Activated CD8-positive, alpha-beta memory T cell treated with anti-CD3 and anti-CD28 coated beads, Interleukin-2, amount 10 ng/mL, durations not matched to agents 7 days and 5 days (primary cell): ENCODE measurements at places on chromosomes 11 and 22. TPM values are rescaled to one million over a fixed set of nuclear protein-coding genes. Genes with fewer than 3 reads are reported as not detected.

GRCh38 chr11:995044-995751, 41.3 kb downstream of the MUC6 start:
- no peak for DNase-seq

DNA sequence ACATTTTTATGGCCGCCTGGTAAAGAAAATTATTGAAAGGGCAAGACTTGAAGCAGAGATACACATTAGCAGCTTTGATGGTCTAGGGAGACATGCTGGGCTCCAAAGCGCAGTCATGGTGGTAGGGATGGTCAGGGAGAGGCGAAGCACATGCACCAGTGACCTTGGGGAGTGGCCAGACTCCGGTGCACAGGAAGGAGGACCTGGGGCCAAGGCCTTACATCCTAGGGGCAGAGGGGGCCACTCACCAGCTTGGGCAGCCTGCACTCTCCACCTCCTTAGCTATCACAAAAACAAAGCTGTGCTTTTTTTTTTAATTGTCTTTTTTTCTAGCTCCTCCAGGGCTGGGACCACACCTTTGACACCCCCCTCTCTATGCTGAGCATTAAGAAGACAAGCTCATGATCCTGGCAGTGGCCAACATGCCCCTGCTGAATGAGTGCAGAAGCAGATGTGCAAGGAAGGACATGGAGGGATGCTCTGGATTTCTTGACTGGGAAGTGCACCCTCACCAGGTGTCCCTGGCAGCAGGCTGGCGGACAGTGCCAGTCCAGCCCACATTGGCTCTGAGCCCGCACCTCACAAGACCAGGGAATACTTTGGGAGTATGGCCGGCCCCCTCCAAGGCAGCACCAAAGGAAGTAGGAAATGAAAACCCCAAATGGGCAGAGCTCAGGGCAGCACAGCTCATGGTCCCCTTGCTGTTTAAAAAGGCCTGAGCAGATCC, 619.9 kb downstream of the TBC1D22A start:
- DNase-seq: no peak

DNA sequence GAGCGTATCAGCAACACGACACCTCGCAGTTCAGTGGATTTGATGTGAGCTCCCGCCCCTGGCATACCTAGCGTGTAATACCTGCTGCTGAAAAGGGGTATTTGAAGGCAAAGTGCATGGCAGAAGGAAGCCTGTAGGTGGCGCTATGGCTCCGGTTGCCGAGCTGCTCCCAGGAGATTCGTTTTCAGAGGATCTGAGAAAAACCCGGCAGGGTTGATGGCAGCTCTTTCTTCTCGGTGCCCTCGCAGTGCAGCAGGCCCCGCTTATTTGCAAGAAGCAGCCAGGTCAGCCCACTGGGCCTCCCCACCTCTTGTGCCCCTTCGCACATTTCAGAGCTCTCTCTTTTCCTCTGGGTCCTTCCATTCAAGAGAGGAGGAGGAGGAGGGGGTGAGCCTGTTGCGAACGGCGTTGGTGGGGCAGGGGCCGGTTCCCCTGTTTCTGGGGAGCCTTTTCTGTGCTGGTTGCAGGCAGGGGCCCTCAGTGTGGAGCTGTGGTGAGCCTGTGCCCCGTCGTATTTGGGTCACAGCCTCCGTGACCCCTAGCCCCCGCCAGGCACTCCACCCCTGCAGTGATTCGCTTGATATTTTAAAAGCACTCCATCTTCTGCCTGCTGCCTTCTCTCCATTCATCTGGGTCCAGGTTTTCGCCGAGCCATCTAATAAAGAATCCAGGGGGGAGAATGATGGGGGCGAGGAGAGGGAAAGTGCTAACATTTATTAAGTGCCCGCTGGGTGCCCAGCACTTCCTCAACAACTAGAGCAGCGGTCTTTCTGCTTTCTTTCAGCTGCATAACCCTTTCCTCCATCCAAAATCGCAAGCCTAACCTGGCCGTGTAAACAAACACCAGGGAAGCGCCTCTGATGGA, 85.3 kb upstream of the SYT13 start:
- peak; percentile 68 for DNase-seq

DNA sequence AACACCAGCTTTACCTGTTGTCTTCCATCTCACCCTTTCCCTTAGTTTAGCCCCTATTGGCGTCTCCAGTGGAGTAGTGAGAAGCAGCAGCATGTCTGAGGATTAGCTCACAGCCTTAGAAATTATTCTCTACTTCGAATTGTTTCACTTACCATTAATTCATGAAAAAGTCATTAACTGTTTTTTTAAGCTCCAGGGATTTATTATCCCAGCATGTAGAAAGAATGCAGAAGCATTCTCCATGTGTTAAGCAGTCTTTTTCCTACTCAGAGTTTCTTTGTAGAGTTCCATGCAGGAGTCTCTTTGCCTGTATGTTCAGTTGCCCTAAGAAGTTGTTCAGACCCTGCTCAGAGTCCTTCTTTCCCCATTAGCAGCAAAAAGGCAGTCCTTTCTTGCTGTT, 137.9 kb upstream of the RASSF10 start:
- no peak for DNase-seq

DNA sequence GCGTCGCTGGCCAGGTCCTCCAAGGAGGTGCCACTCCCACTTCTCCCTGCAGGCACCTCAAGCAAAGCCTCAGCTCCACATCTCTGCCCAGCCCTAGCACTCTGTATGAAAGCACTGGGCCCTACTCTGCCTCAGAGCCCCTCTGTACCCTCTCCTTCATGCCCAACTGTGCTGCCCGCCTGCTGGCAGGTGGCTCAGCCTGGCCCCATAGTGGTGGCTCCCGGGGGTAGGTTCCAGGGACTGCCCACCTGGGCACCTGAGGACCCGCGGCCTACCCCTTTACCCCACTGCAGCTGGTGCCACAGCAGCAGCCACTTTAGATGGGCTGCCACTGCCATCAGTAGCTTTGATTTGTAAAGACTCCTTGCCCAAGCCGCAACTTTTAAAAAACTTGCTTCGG, 1672.8 kb downstream of the LRRC4C start:
- DNase-seq: no peak

DNA sequence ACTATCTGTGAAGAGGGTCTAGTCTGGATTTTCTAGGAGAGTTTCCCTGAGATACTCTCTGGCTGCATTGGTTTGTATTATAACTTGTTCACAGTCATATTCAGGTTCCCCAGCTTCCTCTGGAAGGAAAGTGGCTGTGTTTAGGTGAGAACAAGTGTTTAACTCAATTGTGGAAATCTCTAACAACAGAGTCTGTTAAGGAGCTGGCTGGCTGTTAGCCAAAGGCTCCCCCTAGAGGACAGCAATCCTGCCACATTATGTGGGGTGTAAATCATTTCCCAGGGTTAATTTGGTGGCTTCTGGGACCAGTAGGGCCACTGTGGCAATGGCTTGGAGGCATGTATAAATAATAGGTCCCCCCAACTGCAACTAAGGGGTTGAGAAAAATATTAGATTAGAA, 18.4 kb downstream of the MS4A6E start:
- no peak for DNase-seq

GVQW3 gene
- total RNA-seq: 3.5 TPM

CNGA4 gene
- total RNA-seq: 0.26 TPM
